ENCODE measurements at places on chromosomes 7 and 10.

- no peak for DNase-seq
Measured at GRCh38 chr10:77497748-77498147, 139.9 kb downstream of the KCNMA1 start.

DNA sequence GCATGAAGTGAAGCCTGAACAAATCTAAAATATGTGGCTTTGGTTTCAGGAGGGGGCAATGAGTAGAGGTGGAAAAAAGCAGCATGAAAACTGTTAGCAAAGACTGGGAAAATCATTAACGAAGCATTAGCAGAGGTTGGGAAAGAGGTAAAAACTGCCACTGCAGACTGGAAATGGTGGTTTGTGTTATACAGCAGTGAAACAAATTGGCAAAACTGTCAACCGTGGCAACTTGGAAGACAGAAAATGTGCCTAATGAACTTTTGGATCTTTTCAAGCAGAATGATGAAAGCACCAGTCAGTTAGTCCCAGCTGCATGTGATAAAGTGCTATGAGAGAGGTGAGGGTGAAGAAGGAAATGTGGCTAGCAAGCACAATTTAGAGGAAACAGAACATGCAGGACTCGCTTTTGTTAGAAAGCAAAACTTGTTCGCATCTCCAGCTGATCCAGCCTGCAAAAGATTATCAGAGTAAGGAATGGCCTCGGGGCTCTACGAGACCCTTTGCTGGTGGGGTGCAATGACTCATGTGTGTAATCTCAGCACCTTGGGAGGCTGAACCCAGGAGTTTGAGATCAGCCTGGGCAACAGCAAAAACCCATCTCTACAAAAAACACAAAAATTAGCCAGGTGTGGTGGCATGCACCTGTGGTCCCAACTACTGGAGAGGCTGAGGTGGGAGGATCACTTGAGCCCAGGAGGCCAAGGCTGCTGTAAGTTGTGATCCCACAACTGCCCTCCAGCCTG, 45.7 kb downstream of the SKIDA1 start:
- DNase-seq: no peak

- DNase-seq: no peak
Measured at GRCh38 chr7:30553141-30553540, 41.5 kb upstream of the GARS1 start.

- DNase-seq: no peak
Measured at GRCh38 chr10:114334301-114334700, 70.0 kb downstream of the AFAP1L2 start.

GRCh38 chr10:32372000-32372875, 25.3 kb upstream of the EPC1 start:
- DNase-seq: no peak

DNA sequence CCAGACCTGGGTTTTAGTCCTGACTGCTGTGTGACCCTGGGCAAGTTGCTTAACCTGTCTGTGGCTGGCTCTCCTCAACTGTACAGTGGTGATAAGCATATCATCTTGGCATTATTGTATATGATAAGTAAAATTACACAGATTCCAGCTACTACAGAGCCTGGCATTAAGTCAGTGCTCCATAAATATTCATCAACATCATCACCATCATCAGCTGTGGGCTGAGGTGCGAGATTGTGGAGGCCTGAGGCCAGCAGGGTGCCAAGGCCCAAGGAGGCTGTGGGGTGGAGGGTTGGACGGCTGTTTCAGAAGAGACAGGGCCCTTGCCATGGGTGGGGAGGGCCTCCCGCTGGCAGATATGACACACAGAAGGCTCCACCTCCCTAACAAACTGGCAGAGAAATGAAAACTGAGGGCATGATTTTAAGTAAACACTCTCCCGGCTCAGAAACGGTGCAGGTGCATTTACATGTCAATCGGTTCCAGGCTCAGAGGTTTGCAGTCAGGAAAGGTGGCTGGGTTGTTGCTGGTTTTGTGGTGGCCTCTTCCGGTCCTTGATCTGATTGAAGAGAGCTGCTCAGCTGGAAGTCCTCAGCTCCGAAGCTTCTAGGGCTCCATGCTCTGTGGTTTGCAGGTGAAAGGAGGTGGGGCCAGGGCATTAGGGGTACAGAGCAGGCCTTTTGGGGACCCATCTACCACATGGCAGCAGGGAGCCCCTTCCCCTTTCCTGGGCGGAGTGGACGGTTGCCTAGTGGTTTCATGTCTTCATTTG, 10.2 kb downstream of the CRYGN start:
- DNase-seq: no peak

DNA sequence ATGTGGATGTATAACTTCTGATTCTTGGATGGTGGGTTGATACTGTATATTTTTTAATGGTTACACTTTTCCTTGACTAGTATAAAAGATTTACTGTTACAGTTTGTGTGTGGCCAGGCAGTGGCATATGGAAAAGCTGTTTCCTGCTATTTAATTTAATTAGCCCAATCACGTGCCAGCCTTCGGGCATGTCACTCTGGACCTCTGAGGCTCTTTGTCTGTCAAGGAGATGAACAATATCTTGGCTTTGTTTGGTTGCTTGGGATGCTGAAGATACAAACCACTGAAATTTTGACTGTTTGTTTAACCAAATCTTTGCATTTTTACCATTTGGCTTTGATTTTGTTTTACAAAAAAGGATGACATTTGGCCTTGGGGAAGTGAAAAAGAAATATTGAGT, 185.0 kb downstream of the HDAC9 start:
- DNase-seq: no peak

DNA sequence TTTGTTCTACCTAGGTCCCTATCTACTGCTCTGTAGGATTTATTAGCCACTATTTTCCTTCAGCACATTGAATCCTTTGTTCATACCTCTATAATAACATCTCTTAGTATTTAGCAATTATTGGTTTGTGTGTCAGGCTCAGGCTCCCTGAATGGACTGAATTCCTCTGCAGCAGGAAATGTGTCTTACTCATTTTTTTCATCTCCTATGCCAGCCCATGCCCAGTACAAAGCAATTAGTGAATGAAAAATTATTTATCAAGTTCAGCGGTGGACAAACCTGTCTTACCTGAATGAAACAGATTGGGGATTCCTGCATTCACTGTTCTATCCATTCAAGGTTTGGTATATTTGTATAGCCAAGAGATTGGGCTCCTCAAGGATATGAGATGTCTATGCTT, 53.7 kb downstream of the C1GALT1 start:
- no peak for DNase-seq

GRCh38 chr10:119703903-119704508, 21.8 kb upstream of the INPP5F start:
- DNase-seq: no peak

DNA sequence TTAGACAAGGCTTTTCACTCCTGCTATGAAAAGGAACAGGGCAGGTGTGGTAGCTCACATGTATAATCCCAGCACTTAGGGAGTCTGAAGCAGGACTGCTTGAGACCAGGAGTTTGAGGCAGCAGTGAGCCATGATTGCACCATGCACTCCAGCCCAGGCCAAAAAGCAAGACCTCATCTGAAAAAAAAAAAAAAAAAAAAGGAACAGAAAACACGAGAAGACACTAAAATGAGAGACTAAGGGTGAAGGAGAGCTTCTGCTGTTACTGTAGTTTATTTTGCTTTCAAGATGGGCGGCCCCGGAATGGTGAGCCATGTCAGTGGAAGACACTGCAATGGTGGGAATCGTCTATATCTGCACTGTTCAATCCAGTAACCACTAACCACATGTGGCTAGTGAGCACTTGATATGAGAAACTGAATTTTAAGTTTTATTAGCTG, 9.9 kb downstream of the PIP4K2A start:
- DNase-seq: no peak

- DNase-seq: no peak
Measured at GRCh38 chr10:129741280-129741977, 222.6 kb downstream of the EBF3 start.

- DNase-seq: no peak
Measured at GRCh38 chr7:27435461-27435860, 192.9 kb downstream of the EVX1 start.

DNA sequence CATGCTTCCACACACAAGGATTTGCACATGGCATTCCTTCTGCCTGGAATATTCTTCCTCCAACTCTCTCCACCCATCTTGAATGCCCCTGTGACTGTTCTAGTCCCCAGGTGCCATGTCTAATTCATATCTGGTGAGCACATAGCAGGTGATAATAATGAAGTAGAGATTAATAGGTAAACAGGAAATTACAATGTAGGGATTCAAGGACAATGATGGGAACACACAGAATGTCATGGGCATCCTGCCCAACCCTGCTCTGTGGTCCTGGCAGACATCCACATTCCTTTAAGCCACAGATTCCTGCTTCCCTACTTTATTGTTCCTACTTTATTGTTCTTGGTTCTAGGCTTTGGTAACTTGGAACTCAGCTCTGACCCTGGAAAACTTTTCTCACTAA, 115.8 kb downstream of the THSD7A start:
- no peak for DNase-seq

DNA sequence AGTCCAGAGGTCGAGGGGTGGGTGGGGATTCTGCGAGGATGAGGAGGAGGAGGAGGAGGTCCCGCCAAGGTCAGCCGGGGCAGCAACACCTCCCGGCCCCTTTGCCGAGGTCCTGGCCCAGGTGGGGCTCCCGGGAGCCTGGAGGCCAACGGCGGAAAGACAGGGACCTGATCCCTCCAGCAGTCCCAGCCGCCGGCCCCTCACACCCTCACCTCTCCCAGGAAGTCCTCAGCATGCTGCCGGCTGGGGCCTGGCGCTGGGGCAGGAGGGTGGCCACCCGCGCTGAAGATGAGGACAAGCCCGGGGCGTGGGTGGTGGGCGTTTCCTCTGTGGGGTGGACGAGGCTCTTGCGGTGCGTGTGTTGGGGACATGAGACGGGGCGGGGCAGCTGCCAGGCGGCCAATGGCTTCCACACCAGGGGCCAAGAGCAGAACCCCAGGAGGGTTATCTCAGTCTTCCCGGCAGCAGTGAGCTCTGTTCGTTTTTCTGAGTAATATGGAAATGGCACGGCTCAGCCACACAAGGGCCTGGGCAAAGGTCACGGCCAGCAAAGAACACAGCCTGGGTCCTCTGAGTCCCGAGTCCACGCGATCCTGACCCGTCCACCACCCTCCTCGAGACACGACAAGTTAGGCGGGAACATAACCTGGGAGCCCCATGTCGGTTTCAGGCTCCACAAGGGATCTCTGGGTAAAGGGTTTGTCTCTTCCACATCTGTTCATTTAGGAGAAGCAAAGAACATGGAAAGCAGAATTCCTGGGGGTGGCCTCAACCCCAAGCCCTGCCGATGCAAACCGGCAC, 82.9 kb upstream of the PDGFA start:
- DNase-seq: no peak

DNA sequence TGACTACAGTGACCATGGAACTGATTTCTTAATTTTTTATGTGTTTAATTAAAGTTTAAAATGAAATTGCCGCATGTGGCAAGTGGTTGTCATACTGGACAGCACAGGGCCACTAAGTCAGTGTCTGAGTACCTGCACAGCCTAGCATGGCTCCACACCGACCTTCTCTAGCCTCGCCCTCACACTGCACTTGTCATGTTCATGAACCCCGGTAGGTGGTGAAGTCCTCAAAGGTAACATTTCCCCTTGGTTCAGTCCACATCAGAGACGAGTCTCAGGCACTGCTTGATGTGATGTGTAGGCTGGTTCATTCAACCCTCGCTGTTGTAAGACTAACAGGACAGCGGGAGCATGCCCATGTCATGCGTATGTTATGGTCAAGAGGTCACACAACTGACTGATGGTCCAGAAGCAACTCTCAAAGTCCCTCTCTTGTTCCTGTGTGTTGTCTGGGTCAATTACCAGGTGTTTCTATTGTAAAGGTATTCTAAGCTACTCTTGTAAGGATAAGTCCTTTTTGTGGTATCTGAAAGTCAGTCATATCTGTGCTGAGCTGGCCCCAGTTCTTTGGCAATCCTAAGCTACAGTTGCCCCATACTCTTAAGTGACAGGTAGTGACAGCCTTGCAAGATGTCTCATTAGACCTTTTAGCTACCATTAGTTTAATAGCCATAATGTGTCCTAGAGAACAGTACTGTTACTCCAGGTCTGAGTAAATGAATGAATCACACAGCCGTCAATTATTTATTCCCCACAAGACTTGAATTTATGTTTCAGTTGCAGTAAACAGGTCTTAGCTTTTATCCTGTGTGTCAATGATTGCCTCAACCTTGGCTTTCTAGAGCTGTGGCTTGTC, 32.9 kb upstream of the ZC3HAV1L start:
- no peak for DNase-seq

GRCh38 chr10:71379118-71379766, 17.5 kb upstream of the CDH23 start:
- DNase-seq: no peak

GRCh38 chr10:33129141-33129995, 171.3 kb upstream of the ITGB1 start:
- no peak for DNase-seq

DNA sequence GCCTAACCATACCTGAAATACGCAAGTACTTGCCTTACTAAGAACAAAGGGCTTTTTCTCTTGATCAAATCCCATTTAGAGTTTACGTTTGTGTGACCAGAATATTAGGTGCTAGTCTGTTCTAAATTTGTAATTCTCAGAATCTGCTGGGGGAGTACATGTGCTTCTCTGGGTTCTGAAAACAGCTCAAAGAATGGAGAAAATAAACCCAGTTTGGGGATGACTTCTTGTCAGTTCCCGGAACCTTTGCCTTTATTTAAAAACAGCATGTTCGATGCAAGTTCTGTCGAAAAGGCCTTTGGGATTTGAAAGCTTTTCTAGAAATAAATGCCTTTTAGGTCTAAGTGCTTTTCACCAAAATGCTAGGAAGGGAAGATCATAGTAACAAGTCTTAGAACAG, 147.0 kb downstream of the ARID5B start:
- DNase-seq: no peak

DNA sequence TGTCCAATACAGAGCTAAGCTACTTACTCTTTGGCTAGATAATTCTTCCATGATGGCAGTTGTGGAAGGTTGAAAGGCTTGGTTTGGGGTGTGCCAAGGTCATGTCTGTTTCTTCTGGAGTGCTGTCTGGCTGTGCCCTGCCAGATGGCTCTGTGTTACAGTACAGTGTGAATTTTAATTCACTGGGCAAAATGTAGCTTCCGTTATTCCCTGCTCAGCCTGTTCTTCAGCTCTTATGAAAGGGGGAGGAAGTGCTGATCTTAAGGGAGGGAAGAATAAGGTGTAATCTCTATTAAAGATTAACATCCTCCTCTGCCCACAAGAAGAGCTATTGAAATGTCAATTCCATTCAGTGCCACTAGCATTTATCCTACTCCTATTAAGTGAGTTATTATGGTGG, 52.2 kb downstream of the SND1 start:
- DNase-seq: no peak

GRCh38 chr7:111113263-111114017, 22.5 kb downstream of the LRRN3 start:
- no peak for DNase-seq

Data from stimulated activated CD4-positive, alpha-beta T cell treated with anti-CD3 and anti-CD28 coated beads, Interleukin-1b, Interleukin-23, amount 100 ng/mL, for 1 hour (primary cell).